ENCODE measurements at places on chromosomes 7 and 10.

- H3K27ac ChIP-seq = no peak overlapping the region
- no peaks in the 10 kb centered on the region for H3K27me3 ChIP-seq
- DNase-seq = no peak
- H3K36me3 ChIP-seq = no peaks in the 10 kb centered on the region
- H3K4me1 ChIP-seq = no peaks in the 10 kb centered on the region
Measured at GRCh38 chr10:103145860-103146466, 47.1 kb downstream of the NT5C2 start.

GRCh38 chr10:132391676-132392020 lies 5.4 kb upstream of the PWWP2B start:
- H3K27me3 ChIP-seq = no peaks in the 10 kb centered on the region
- no peak for DNase-seq
- H3K36me3 ChIP-seq = no peaks in the 10 kb centered on the region

DNA sequence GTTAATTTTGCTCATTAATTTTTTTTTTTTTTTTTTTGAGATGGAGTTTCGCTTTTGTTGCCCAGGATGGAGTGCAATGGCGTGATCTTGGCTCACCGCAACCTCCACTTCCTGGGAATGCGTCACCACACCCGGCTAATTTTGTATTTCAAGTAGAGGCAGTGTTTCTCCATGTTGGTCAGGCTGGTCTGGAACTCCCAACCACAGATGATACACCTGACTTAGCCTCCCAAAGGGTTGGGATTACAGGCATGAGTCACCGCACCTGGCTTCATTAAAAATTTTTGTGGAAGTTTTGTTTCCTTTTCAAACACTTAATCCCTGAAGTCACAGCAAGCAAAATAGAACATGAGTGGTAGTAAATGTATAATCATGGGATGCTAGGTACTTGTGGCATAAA lies 857.2 kb upstream of the PHF14 start:
- no peak for DNase-seq
- no peak overlapping the region for H3K27ac ChIP-seq
- no peaks in the 10 kb centered on the region for H3K4me1 ChIP-seq
- no peaks in the 10 kb centered on the region for H3K36me3 ChIP-seq
- no peak overlapping the region for H3K4me3 ChIP-seq

GRCh38 chr7:134985894-134986362 lies 380 bp upstream of the AGBL3 start:
- DNase-seq = no peak
- H3K27ac ChIP-seq = peak overlapping the region; percentile 87

- DNase-seq = no peak
- H3K4me1 ChIP-seq = peaks cover 25% of the 10 kb centered on the region
- no peaks in the 10 kb centered on the region for H3K27me3 ChIP-seq
- H3K27ac ChIP-seq = no peak overlapping the region
Measured at GRCh38 chr10:22321924-22322640, 1.2 kb downstream of the BMI1 start.

- H3K27me3 ChIP-seq = no peaks in the 10 kb centered on the region
- H3K4me3 ChIP-seq = no peak overlapping the region
- no peak for DNase-seq
- no peak overlapping the region for H3K27ac ChIP-seq
- H3K4me1 ChIP-seq = no peaks in the 10 kb centered on the region
- H3K36me3 ChIP-seq = no peaks in the 10 kb centered on the region
Measured at GRCh38 chr7:107961405-107961804, 41.6 kb downstream of the LAMB1 start.

GRCh38 chr10:57818522-57818921 lies 449.2 kb downstream of the IPMK start:
- DNase-seq = no peak
- H3K4me1 ChIP-seq = no peaks in the 10 kb centered on the region
- no peaks in the 10 kb centered on the region for H3K27me3 ChIP-seq
- H3K4me3 ChIP-seq = no peak overlapping the region
- no peaks in the 10 kb centered on the region for H3K36me3 ChIP-seq

DNA sequence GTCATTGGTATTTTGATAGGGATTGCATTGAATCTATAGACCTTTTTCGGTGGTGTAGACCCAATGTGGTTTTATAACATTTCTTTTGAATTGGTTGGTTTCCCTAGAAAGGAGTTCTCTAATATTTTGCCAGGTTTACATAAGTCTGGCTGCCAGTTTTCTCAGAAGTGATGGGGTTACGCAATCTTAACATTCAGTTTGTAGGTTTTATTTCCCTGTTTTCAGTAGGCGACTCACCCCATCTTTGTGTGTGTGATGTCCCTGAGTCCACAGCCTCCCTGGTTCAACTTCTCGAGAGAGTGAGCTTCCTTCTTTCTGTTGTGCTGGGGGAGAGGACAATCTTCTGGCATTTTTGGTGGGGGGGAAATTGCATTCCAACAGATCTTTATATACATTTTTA lies 9.6 kb upstream of the KIF5B start:
- H3K4me3 ChIP-seq = no peak overlapping the region
- DNase-seq = no peak
- no peaks in the 10 kb centered on the region for H3K36me3 ChIP-seq
- no peaks in the 10 kb centered on the region for H3K4me1 ChIP-seq
- H3K27ac ChIP-seq = no peak overlapping the region

- DNase-seq = no peak
- H3K27me3 ChIP-seq = no peaks in the 10 kb centered on the region
- H3K4me3 ChIP-seq = no peak overlapping the region
- no peak overlapping the region for H3K27ac ChIP-seq
- no peaks in the 10 kb centered on the region for H3K36me3 ChIP-seq
- no peaks in the 10 kb centered on the region for H3K4me1 ChIP-seq
Measured at GRCh38 chr7:148419856-148420832, 170.4 kb upstream of the C7orf33 start.

GRCh38 chr10:69644658-69645295 lies 14.7 kb downstream of the FAM241B start:
- H3K4me1 ChIP-seq = no peaks in the 10 kb centered on the region
- no peak for DNase-seq

DNA sequence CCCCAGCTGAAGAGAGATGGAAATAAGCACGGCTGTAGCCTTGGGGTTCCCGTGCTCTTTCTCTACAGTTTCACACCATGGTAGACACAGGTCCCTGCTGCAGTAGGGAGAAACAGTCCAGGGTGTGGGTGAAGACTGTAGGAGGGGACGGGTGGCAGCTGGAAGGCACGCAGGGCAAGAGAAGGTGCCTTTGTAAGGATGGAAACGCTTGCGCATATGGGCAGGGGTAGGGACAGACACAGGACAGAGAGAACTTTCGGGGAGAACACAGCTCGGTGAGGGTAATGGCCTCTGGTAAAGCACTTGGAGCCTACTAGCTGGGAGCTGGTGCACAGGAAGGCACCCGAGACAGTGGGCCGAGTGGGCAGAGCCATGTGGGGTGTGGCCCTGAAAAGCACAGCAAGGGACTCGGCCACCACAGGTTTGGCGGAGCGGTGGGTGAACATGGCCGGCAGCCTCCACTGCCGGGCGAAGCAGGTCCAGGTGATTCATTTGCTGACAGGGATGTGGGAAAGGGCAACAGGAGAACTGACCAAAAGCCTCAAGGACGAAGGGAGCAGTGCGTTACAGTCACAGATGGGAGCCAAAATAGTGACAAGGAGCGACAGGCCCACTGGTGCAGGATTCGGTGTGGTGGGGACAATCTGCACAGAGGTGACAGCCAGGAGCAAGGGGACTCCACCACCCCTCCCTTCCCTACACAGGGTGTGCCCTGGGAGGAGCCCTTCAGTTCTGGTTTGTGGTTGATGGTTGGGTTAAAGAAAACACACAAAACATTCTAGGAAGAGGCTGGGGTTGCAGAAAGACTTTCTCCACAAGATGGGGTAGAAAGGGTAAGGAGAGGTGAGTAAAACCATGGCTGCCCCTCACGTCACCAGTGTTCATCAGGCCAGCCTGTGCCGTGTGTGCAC lies 97.1 kb downstream of the VOPP1 start:
- no peak for DNase-seq
- H3K4me3 ChIP-seq = no peak overlapping the region
- H3K36me3 ChIP-seq = no peaks in the 10 kb centered on the region
- H3K27me3 ChIP-seq = no peaks in the 10 kb centered on the region
- no peak overlapping the region for H3K27ac ChIP-seq
- H3K4me1 ChIP-seq = no peaks in the 10 kb centered on the region

GRCh38 chr10:35487336-35488034 lies 117.7 kb upstream of the GJD4 start:
- H3K27ac ChIP-seq = no peak overlapping the region
- no peaks in the 10 kb centered on the region for H3K27me3 ChIP-seq
- no peak for DNase-seq
- H3K36me3 ChIP-seq = no peaks in the 10 kb centered on the region
- no peaks in the 10 kb centered on the region for H3K4me1 ChIP-seq

DNA sequence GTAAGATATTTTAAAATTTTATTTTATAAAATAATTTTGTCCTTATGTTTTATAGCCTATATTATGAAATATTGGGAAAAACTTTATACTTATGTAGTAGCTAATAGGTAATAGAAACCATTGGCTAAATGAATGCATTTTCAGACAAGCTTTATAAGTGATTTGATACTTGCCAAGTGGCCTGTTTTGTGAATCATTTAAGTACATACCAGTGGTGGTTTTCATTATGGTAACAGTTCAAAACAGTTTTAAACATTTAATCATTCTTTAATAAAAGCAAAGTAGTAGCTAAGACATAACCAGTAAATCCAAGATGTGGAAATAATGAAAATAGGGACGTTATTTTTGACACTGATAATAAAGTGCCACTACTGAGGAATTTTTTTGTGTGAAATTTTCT lies 182.2 kb downstream of the PHF14 start:
- no peak for DNase-seq
- no peaks in the 10 kb centered on the region for H3K4me1 ChIP-seq
- no peak overlapping the region for H3K27ac ChIP-seq
- no peak overlapping the region for H3K4me3 ChIP-seq

DNA sequence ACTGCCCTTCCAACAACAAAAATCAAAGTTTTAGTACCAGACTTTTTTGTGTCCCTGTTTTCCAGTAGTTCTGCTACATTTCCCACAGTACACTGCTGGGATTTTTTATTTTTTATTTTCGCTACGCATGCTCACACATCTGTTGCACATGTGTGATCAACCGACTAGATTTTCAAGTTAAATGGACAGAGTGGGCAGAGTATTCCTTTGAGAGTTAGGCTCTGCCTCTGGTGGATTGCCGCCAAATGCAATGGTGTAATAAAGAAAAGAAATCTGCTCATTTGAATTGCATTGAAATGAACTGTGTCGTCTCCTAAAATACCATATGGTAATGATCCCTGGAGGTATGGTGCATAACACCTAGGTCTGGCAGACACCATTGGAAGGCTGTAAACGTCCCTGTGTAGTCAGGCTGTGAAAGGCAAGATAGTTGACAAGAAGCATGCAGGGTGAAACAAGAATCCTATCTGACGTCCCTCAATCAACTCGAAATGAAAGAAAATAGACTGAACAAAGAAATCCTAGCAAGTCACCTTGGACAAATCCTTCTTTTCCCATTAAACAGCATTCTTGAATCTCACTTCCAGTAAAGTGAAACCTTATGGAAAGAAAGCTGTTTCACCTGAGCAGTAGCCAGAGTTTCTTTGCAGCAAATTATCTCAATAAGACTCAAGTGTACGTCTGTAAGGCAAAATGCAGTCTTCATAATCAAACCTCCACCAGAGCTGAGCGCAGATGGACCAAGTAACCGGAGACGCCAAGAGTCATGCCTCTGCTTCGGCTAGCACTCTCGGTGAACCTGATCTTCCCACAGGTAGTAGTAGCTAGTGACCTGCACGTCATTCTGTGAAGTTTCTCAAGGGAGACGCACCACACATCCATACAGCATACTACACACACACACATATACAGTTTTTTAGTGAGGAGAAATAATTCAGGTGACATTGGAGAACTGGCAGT lies 357.3 kb downstream of the CRPPA start:
- H3K27ac ChIP-seq = peak overlapping the region; percentile 71
- H3K36me3 ChIP-seq = no peaks in the 10 kb centered on the region
- H3K27me3 ChIP-seq = no peaks in the 10 kb centered on the region
- DNase-seq = no peak
- H3K4me1 ChIP-seq = peaks cover 5% of the 10 kb centered on the region
- H3K4me3 ChIP-seq = peak overlapping the region; percentile 49
